ENCODE measurements at places on chromosomes 3 and 15. TPM values are rescaled to one million over a fixed set of nuclear protein-coding genes. Genes with fewer than 3 reads are reported as not detected.

- DNase-seq = no peak
These were observed 301.3 kb downstream of the ZNF385D start for GRCh38 chr3:21449738-21450137.

DNA sequence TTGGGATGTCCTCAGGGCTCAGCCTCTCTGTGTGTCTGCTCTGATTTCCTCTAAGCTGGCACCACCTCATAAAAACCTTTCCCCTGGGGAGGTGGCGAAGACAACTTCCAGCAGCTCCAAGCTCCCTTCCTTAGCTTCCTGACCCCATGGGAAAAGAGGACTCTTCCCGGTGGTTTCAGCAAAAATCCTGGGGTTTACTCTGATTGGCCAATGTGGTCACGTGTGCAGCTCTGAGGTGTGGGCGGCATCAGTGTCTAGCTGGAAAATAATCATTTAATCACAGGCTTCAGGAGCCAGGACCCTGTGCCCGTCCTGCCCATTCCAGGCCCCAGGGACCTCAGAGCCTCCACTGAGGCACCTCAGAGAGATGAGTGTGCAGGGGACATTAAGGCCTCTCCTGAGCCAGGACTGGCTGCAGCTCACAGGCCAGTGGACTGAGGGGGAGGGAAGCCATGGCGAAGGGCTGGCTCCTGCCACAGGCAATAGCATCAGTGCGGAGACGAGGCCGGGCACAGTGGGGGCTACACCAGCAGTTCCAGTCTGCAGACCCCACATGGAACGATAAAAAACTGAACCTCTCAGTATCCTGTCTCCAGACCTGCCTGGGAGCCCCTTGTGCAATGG lies 104.1 kb downstream of the TPRA1 start:
- DNase-seq = no peak

ANKUB1 gene
- not detected for total RNA-seq

- DNase-seq = no peak
These were observed 383.4 kb upstream of the GBE1 start for GRCh38 chr3:82144811-82145210.

GRCh38 chr15:41494922-41495735 lies 1.5 kb downstream of the ITPKA start:
- DNase-seq = no peak

GRCh38 chr3:183324083-183324482 lies 71.0 kb downstream of the B3GNT5 start:
- no peak for DNase-seq

DNA sequence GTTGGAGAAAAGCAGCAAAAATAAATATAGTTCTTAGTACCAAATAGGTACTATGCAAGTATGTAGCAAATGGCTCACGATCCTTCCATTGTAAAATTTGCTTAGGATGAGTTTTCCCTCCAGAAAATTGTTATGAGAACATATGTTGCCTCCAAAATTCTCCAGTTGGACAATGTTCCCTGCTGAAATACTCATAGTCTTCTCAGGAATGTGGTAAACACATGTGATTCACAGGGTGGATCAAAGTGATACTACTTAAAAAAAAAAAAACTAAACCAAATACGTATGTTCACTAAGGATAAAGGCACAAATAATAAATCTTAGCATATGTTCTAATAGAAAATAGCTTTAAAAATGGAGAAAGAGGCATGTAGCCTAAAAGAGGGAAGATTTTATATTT lies 84.3 kb upstream of the ZNF385D start:
- DNase-seq = no peak

P3H2 gene
- 82.2 TPM for total RNA-seq

GRCh38 chr15:25392806-25393205 lies 46.0 kb downstream of the UBE3A start:
- DNase-seq = no peak

HYAL1 gene
- 0.18 TPM for total RNA-seq

CYP11A1 gene
- total RNA-seq = 0.57 TPM

ERICH6 gene
- 0.28 TPM for total RNA-seq

- no peak for DNase-seq
These were observed 810.9 kb downstream of the NSUN3 start for GRCh38 chr3:94873751-94874150.

TMOD2 gene
- 1.7 TPM for total RNA-seq

RBM6 gene
- total RNA-seq = 43.6 TPM

DNA sequence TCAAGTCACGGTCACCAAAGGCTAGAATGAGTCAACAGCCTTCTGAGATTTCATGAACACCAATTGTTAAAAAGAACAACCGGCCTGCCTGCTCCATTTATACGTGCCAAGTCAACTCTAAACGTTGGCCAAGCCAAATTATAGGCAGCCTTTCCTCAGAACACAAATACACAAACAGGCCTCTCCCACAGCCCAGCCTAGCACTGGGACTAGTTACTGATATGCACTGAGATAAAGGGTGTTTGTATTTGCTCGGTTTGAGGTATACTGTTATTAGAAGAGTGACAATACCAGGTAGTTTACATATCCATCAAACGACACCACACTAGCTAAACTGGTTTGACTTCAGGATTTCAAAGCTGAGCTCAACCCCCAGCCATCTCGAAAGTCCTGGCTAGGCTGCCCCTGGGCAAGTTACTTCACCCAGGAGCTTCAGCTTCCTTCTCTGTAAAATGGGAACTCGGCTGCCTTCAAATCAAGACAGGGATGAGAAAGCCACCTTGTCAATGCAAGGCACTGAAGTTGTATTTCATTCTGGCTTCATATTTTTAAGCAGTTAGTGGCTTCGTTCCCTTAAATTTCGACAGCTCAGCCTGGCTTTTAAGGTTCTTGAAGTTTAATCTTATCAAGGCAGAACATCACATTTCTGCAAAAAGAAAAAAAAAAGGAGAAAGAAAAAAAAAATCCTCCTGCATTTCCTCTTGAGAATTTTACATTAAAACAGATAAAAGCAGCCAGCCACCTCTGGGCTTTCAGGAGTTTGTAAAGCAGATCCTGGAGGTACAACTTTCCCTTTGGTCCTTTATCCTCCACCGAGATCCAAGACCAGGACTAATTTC lies 4.0 kb downstream of the TLE3 start:
- no peak for DNase-seq

DNA sequence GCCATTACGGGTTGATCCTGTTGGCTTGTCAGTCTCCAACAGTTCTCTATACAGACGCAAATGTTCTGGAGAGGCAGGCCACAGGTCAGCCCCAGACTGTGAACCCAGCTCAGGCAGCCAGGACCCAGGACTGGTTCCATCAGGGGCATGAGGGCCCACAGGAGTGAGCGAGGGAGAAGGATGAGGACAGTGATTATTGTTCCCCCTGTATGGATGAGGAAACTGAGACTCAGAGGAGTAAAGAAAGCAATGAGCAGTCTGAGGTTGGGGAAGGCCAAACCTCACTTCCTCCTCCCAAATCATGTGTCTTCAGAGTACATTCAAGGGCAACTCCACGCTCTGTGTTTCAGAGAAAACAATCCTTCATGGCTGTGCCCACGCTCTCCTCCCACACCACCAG lies 121.9 kb downstream of the RPLP1 start:
- no peak for DNase-seq

- no peak for DNase-seq
These were observed 18.4 kb downstream of the SPATA12 start for GRCh38 chr3:57078635-57079473.

HIGD2B gene
- total RNA-seq = 0.21 TPM

GRCh38 chr3:13561967-13562366 lies 13.0 kb downstream of the FBLN2 start:
- DNase-seq = no peak

PRR23B gene
- total RNA-seq = not detected

DNA sequence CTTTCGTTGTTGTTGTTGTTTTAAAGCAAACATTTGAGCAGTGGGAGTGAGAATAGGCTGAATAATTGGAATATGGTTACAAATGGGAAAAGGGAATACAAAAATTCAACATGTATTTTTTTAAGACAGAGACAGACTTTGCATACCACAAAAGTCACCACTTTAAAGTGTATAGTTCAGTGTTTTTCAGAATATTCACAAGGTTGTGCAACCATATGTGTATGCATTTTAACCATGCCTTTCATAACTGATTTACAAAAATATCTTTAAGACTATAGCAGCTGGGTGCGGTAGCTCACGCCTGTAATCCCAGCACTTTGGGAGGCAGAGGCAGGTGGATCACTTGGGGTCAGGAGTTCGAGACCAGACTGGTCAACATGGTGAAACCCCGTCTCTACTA lies 41.3 kb downstream of the EHHADH start:
- no peak for DNase-seq

DNA sequence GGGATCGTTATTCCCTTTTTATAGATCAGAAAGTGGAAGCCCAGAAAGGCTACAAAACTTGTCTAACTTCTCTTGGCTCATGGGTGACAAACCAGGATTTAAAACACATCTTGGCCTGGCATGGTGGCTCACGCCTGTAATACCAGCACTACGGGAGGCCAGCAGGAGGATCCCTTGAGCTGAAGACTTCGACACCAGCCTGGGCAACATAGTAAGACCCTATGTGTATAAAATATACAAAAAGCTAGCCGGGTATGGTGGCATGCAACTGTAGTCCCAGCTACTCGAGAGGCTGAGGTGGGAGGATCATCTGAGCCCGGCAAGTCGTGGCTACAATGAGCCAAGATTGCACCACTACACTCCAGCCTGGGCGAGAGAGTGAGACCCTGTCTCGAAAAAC lies 479.1 kb downstream of the MAGI1 start:
- no peak for DNase-seq

DNA sequence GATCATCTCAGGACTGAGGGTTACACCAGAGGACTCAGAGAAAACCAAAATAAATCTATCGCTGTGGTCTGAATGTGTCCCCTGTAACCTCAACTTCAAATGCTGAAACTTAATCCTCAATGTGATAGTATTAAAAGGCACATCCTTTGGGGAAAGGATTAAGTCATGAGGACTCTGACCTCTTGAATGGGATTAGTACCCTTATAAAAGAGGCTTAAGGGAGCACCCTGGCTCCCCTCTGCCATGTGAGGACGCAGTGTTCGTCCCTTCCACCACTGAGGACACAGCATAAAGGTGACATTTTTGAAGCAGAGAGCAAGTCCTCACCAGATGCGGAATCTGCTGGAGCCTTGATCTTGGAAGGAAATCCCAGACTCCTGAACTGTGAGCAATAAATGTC lies 39.5 kb downstream of the SRPRB start:
- no peak for DNase-seq

DNA sequence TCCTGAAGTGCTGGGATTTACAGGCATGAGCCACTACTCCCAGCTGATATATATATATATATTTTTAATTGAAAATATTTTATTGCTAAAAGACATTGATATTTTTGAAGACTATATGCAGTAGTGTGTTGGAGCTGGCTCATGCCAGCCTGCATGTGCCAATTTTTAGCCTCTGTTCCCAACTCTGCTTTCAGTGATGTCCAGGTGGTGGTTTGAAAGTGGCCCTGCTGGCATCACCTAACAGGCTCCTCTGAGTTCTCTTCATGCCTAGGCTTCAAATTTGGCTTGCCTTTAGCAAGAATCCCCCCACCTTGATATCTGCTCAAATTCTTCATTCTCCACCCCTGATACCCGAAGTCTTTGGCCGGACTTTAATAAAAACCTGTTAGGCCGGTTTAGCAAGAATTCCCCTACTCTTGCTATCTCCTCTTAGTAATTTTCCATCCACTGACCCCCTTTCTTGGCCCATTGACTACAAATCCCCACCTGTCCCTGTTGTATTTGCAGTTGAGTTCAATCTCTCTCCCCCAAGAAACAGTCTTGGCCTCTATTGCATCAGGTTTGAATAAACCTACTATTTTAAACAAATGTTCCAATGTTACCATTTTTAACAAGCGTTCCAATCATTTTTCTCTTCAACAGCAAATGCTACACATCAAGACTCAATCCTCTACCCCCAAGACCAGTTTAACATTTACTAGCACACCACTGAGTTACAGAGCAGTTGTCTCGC lies 23.9 kb upstream of the CTSH start:
- no peak for DNase-seq

DNA sequence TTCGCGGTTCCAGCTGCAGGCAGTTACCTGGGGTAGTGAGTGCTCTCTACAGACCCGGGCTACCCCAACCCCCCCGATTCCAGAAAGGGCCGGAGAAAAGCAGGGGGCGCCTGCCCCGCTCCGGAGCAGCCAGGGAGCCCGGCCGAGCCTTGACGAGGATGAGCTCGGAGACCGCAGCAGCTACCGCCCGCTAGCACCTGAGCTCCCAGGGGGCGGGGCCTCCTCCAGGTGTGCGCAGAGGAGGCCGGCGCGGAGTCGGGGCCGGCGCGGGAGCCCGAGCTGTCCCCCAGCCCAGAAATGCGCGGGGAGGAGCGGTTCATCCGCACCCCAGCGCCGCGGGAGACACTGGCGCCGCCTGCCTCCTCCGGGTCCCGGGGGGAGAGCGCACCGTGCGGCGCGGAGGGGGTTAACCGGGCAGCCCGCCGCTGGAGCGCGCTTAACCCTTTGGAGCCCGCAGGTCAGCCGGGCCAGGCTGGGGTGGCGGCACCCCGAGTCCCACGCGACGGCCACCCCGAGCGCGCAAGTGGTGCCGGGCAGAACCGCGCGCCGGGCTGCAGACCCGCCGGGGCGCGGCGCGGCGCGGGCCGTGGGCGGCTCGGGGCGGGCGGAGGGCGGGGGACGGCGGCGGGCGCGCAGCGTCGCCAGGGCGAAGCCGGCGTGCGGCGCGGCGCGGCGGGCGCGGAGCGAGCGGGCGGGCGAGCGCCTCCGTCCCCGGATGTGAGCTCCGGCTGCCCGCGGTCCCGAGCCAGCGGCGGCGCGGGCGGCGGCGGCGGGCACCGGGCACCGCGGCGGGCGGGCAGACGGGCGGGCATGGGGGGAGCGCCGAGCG lies at the start of gene CACNA1D:
Gene CACNA1D (plus strand): TSS at position 649 of the 829 bp plus-strand sequence. CDS start 556 bp downstream, outside the sequence.
- no peak for DNase-seq

DNA sequence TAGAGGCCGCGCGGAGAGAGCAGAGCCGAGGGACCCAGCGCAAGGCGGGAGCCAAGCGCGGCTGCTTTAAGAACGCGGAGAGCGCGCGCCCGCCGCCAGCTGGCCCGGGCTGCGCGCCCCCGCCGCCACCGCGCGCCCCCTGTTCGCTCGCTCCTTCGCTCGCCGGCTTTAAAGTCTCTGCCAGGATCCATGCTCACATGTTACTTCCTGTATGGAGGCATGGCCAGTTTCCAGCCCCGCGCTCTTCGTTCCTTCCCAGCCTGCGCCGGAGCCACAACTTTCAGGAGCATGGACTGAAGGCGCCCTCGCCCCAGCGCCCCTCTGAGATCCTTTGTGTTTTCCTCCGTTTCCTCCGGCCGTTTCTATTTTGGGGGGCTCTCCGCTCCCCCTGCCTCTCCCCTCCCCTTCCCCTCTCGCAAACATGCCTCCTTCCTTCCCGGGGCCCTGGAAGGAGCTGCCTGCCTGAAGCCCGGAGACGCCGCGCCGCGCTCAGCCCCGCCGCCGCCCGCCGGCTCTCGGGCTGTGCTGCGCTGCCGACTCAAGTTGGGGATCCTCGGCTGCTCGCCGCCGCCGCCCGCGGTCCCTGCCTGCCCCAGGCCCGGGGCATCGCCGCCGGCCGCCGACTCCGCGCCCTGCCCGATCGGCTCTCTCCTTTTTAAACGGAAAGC lies at the start of gene PTPRG:
Gene PTPRG (plus strand): TSS at position 198 of the 668 bp plus-strand sequence. CDS start 717 bp downstream, outside the sequence.
- no peak for DNase-seq

Measured in Panc1 (cell line).